Testis (tissue), 5 donors: ENCODE measurements at places on chromosomes 4 and X.

- DNase-seq, result no peak
Measured at GRCh38 chr4:2786152-2786671, 6.7 kb upstream of the SH3BP2 start.

DNA sequence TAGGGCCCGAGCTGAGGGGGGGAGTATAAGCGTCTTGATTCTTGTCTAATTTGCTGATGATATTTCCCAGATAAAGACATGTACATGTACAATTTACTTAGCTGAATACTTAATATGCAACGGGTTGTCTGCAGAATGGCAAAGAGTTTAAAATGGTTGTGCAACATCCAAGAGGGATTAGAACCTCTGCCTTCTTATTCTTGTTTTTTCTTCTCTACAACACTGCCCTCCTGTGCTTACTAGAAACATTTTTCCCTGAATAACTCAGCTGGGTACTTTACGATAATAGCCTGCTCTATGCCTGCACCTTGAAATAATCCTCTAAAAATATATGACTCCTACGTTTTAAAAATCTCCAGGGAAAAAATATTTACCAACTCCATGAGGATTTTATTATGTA is 41.8 kb downstream of the INTS12 start:
- DNase-seq, result no peak

DNA sequence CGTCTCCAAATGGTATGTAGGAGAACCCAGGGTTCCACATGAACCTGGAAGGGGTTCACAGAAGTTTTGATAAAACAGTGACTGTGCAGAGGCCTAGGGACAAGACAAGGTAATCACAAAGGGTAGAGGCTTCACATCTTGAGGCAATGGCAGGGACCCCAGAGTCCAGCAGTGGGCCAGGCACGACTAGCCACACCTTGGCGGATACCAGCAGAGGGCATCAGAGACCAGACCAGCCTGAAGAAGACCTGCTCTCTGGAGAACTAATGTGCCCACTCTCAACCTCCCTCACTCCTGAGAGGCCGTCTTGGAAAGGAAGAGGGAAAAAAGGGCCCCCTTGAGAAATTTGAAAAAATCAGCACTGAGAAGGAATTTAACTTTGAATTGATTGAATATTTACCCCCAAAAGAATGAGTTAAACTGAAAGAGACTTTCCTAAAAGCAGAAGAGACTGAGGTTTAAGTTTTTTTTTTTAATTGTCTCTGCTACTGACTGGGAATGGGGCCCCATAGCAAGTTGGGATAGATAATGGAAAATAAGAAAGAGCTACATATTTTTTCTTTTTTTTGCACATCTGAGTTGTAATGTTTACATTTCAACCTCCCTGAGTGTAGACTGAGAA is 243.8 kb upstream of the JADE1 start:
- peak; percentile 77 for DNase-seq

DNA sequence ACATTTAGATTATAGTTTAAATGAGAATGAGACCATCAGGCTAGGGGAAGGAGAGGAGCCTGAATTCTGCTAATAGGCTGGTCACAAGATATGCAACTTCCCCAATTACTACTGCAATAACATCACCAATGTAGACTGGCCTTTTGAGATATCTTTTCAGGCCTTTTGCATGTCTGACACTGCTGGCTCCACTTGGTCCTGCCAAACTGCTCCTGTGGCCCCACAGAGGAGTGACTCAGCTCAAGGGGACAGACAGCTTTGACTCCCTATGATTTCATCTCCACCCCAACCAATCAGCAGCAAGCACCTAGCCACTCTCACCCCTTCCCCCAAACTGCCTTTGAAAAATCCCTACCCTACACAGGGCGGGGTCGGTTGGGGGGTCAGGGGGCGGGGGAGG is 22.8 kb downstream of the GPRIN3 start:
- no peak for DNase-seq

DNA sequence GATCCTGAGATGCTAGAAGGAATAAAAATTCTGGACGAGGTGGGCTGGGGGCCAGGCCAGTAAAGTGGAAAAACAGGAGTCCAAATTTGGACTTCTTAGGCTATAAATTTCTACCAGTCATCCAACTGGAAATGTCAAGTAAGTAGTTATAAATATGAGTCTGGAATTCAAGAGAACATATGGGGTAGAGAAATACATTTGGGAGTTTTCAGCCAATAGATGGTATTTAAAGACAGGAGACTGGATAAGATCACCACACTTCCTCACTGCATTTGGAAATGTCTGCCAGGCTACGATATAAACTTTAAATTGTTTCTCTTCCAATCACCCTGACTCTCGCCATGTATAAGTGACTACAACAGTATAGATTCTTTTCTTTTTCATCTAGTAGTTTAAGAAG is 242.5 kb downstream of the NPFFR2 start:
- DNase-seq, result no peak

DNA sequence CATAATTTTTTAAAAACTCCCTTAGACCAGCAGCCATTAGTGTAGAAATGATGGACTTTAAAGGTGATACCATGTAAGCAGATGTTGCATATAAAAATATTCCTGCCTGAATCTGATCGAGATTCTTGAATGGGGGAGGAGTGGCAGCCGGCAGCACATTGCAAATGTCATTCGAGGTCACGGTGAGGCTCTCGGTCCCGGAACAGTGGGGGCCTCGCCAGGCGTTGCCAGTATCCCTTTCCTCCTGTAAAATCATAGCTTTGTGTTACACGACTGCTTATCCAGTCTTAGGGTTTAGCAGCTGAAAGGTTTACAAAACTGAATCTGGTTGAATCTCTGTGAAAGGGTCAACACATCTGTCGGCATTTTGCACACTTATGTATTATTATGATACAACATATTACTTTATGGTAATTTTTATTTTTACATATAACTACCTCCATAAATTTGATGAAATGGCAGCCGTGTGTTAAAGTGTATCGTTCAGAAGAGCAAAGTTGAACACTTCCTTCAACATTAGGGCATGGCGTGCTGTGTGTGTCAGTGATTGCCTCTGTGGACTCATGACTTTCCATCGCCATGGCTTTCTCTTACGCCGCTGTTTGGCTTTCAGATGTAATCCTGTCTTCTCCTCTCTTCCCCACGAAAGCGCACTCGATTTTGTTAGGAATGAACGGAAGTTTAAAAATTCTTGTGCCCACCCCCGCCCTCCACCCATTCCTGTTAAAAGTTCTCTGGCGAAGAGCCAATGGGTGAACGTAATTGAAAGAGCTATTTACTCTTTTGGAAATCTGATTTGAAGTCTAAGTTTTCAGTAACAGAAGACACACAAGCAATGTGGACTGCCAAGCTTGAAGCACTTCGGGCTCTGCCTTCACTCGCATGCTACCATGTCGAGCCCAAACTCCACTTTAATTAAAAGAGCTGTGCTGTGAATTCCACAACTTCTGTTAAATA is 114.8 kb downstream of the STOX2 start:
- no peak for DNase-seq

DNA sequence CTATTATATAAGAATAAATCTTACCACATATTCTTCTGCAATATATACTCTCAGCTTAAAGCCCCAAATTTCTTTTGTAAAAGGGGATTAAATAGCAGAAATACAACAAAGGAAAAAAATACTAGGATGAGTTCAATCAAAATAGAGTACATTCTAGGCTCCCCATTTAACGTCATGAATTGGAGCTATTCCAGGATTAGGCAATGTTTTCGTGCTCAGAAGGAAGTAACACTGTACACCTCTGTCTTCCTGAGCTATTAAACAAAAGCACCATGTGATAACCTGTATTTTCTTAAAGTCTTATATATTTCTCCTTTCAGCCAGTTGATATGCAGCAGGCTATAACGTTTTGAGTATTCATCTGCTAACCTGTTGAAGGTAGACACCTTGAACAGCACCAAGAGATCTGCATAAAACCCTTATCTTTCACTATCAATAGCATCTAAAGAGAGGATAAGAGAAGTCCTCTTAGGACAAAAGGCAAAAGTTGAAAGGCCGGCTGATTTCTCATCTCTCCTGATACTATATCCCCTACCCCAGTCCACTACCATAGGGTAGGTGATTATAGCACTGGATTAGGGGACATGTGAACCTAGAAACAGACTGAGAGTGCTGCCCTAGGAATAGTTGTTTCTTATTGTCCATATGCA is 31.5 kb downstream of the TEC start:
- DNase-seq, result no peak

DNA sequence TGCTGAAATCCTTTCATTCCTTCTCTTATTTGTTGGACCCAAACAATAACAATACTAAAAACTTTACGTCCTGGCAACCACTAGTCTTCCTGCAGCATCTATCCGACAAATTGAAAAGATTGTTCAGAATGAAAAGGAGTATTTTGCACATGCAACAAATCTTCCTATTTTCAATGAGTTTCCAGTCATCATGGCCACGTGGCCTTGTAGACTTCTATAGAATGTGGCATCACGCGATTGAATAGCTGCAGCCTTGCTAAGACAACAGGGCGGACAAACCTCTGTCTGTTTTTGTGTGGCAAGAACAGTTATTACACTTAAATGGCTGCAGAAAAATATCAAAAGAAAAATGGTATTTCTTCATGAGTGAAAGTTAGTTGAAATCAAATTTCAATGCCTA is 297.9 kb upstream of the LCORL start:
- no peak for DNase-seq

DNA sequence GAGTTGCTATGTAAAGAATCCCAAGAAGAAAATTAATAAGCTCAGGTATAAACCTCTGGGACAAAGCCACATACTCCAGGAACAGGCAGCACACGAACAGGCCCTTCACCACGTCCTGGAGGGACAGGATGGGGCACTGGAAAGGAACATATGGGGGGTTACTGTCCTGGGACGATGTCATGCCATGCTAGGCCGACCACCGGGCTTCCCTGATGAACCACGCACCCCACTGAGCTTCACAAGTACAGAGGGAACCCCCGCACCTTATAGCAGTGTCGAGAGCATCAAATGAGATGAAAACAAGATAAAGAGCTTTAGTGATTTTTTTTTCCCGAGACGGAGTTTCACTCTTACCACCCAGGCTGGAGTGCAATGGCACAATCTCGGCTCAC is 19.1 kb downstream of the NOP14 start:
- no peak for DNase-seq

GRCh38 chrX:46670316-46670715 is 88.6 kb downstream of the SLC9A7 start:
- no peak for DNase-seq

DNA sequence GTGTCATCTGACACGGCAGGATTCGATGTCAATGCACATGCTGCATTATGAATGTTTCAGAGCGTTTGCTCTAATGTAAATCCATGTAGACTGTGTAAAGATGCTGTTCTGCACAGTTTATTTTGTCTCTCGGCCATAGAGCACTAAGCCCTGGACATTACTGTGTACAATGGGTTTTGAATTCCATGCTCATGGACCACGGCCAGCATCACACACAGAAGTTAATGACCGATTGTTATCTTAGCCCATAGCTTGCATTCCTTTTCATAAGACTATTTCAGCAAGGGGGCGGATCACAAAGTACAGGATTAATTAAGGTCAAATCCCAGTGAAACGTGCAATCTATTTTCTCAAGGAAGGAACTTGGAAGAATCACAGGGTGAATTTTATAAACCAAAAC is 286.1 kb upstream of the TENM3 start:
- DNase-seq, result no peak

- no peak for DNase-seq
Measured at GRCh38 chrX:1870421-1870820, 255.6 kb downstream of the ASMT start.

DNA sequence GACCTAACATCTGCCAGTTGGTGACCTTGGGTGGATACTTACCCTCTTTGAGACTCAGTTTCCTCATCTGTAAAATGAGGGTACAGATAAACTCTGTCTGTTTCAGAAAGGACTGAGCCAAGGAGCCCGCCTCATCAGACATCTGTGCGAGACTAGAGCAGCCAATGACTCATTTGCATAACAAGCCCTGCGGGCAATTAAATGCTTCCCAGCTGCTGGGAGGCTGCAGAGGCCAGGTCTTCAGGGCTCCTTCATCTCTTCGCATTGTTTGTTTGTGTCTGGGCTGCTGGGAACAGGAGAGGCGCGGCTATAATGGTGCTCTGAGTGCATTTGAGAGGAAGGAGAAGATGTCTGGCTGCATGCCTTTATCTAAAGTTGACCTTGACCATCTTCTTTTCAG is 85.0 kb downstream of the ADRA2C start:
- no peak for DNase-seq

DNA sequence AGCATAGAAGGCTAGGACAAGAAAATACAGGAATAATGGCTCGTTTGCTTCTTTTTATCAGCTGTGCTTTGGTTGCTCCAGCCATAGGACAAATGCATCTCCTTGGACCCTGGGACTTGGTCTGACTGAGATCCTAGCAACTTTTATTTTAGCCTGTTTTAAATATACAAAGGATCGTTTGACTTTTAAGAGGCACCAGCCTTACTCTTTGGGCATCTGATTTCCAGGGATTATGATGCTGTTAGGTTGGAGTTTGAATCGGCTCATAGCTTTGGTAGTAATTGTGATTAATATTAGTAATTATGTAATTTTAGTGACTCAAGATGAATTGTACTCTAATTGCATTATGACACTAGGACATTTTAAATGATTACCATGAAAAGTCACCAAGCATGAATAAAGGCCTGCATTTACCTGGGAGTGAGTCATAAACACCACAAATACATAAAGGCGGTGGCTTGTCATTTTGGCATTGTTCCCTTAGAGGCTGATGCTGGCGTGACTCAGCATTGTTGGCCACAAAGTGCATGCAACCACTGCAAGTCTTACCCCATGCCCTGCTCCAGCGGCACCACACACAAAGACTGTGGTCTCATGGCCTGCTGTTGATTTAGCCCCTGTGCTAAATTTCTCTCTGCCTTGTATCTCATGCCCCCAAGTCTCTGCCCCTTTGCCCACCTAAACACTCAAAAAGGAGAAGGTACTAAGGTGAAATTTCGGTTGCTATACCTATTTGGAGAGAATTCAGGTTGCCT is 12.4 kb downstream of the GPAT3 start:
- DNase-seq, result no peak
